Activated T-cell treated with anti-CD3 and anti-CD28 coated beads, Interleukin-2, amount 50 U/mL, for 48 hours (primary cell): ENCODE measurements at places on chromosomes 12 and 14.

GRCh38 chr14:70934084-70934483, 26.8 kb downstream of the PCNX1 start:
- DNase-seq: no peak

- DNase-seq: no peak
These were observed 180.9 kb downstream of the EXOC5 start for GRCh38 chr14:57087841-57088240.

- no peak for DNase-seq
These were observed 17.4 kb downstream of the CLEC4C start for GRCh38 chr12:7729746-7730145.

GRCh38 chr12:110349514-110350151, 53.9 kb downstream of the ANAPC7 start:
- DNase-seq: peak; percentile 56

DNA sequence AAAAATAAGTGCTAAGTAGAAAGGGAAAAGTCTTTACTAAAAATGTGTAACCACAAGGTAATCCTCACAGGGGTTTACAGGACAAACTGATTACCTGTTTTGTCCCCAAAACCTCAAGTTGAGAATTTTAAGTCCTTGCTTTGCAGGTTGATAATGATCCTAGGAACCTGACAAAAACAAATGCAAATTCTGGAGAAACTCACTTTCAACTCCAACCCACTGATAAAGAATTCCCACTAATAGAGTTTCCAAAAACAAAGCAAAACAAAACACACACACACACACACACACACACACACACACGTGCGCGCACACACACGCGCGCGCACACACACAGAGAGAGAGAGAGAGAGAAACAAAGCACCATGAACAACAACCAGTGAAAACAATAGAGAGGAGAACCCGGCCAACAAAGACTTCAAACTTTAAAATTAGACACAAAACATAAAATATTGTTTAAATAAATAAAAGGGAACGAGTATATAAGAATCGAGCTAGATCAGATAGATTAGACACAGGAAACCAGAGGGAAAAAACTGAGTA, 187.0 kb upstream of the FOXN3 start:
- DNase-seq: no peak

GRCh38 chr12:2397356-2398045, 344.7 kb downstream of the CACNA1C start:
- no peak for DNase-seq

- DNase-seq: no peak
These were observed 236.6 kb downstream of the SEC23A start for GRCh38 chr14:38866461-38866860.

GRCh38 chr12:48018618-48018995, 14.3 kb upstream of the COL2A1 start:
- DNase-seq: no peak
